ENCODE measurements at places on chromosomes 16 and 17.

GRCh38 chr16:66287416-66287815 is 79.1 kb upstream of the CDH5 start:
- DNase-seq = no peak

GRCh38 chr17:66357037-66357436 is 54.6 kb downstream of the PRKCA start:
- DNase-seq = no peak

- DNase-seq = no peak
Measured at GRCh38 chr17:27748360-27748825, 51.9 kb downstream of the NOS2 start.

- no peak for DNase-seq
Measured at GRCh38 chr17:10021272-10021984, 116.4 kb upstream of the RCVRN start.

DNA sequence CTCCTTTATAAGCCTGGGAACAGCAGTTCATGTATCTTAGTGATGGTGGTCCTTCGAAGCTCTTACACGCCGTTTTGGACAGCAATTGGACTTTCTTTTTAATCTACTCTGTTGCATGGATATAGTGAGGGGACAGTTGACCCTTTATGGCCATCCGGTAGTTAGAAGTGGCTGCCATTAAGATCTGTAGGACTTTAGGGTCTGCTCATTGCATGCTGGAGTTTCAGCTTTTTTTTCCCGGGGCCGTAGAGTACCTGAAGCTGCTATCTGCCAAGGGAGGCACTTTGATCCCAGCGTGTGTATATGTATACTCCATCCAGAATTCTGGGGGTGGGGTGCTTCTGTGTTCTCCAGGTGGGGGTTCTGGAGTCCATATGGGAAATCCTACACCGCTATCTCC is 1.2 kb downstream of the CYB5D1 start:
- DNase-seq = no peak

All from activated CD4-positive, alpha-beta T cell treated with anti-CD3 and anti-CD28 coated beads for 1 hour (primary cell).